ENCODE measurements at places on chromosomes 6 and 20.

GRCh38 chr6:134880487-134881190 is 69.3 kb downstream of the ALDH8A1 start:
- DNase-seq = no peak

GRCh38 chr20:44739942-44740341 is 5.7 kb upstream of the KCNK15 start:
- DNase-seq = no peak

- DNase-seq = no peak
Measured at GRCh38 chr6:134295953-134296553, 21.9 kb downstream of the SGK1 start.

DNA sequence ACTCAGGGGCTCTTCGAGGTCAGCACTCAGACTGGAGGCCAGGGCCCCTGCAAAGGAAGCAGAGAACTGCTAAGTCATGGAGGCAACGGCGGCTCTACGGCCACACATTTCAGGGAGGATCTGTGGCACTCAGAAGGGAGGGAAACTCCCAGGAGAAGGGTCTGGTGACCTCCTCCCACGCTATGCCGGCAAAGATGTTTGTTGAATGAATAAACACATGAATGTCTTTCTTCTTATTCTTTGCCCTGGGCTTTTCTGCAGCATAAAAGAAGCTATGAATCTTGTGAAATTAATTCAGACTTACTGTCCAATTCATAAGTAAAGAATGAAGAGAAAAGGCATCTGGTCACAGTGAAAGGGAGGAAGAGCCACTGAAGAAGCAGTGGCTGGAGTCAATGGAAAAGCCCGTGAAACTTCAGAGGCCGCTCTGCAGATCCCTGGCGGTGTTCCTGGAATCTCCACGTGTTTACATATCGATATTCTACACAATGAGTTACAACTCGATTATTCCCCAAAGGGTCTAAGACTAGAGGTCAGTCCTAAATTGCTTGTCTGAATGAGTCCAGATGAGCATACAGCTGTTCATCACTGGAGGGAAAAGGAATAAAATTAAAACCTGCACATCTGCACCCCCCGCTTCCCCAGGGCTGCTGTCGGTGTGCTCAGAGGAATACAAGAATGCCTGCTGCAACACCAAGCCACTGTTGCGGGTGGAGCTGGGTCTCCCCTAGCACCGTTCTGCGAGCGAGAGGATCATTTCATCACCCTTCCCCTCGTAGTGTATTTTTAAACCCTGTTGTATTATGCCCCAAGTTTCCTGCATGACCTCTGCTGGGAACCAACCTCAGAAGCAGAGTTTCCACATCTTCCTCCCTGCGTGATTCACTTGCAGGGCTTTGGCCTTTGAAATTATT is 25.6 kb downstream of the INSM1 start:
- DNase-seq = no peak

GRCh38 chr20:53444401-53445149 is 149.1 kb downstream of the ZNF217 start:
- DNase-seq = no peak

GRCh38 chr6:116426551-116426950 is 34.6 kb upstream of the CALHM6 start:
- no peak for DNase-seq
